ENCODE measurements at places on chromosomes 7 and 10.
A peak's percentile ranks its signal among the peaks of the same experiment; 100 is the strongest.

GRCh38 chr10:101441541-101442455 lies 87.8 kb downstream of the BTRC start:
- DNase-seq: peak; percentile 4

GRCh38 chr7:54995610-54996363 lies 23.0 kb upstream of the EGFR start:
- no peak for DNase-seq

DNA sequence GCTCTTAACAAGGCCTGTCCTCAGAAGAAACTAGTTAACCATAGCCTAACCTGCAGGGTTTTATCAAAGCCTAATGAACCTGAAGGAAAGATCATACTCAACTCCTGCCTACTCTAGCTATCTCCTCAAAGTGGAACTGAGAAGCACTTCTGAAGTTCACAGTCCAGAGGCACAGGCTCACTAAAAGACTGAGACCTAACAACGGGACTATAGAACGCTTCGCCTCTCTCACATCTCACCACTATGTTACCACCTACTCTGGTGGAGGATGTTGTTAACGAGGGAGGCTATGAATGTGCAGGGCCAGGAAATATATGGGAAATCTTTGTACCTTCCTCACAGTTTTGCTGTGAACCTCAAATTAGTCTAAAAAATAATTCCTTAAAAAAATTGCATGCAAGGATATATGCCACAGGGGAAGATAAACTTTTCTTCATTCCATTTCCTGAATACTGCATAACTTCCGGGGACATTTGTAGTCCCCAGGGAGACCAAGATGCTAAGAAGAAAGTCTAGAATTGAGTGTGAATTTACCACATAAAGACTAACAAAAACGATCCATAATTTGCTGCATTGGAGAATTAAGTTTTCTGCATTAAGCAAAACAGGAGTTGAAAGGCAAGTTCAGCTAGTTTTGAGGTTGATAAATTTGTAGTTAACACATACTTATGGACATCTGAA lies 21.6 kb downstream of the LIPJ start:
- no peak for DNase-seq

- no peak for DNase-seq
Observed at GRCh38 chr10:95281206-95281605, 9.6 kb downstream of the PDLIM1 start.
